SIG-M5 (cell line): ENCODE measurements at places on chromosomes 7 and 10.

DNA sequence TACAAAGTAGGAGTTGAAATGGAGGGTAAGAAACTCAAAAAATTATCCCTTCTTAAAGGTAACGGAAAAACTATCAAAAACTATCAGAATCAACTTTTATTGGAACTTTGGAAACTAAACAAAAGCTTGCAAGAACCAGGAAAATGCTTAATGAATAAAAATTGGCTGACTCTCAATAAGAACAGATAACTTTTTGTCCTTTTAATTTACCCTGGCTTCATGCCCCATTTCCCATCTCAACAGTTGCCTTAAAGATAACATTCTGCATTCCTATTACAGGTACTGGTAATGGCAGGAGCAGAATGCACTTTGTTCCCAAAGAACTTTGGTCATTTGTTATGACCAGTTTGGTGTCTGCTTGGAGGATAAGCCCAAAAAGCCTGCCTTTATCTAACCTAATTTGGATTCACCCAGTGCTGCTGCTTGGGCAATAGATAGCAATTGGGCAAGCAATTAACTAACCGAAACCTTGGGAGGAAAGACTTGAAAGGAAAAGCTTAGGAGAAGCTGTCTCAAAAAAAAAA is 17.8 kb downstream of the CH25H start:
- no peak for DNase-seq

DNA sequence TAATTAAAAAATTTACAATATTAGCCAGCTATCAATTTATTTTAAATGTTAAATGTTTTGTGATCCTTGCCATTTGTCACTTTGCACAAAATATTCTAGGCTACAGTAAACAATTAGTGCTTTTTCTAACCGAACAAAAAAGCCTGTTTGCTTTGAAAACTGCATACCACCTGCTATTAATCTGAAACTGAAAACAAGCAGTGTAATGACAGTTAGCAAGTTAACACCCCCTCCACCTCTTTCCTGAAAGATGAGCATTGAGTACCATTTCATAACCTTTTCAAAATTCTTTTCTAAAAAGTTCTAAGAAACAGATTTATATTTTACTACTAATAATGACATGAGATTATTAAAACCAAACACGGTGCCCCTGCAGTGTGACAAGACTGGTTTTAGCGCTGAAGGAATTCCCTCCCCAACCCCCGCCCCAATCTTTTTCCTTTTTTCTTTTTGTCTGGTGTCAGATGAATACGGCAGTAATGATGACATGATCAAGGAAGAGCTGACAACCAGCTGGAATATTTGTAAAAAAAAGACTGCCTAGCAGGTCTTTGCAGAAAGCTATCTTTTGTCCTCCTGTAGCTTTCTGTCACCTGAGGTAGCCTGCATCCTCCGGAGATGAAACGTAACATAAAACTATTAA is 175.6 kb downstream of the CHCHD3 start:
- DNase-seq, result no peak

DNA sequence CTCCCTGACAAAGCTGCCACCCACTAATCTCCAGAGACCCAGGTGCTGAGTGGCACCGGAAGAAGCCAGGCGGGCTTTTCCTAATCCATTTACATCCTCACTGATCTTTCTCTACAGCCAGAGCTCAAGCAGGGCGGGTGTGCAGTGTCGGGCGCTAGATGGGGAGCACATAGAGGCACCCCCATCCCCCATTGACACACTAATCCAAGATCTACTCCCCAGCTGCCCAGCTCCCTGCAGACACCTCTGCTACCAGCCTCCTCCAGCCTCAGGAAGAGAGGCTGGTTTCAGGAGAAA is 22.2 kb downstream of the FRMPD2 start:
- no peak for DNase-seq

GRCh38 chr7:69845721-69846495 is 247.6 kb downstream of the AUTS2 start:
- no peak for DNase-seq

GRCh38 chr7:106346678-106347217 is 62.0 kb upstream of the NAMPT start:
- peak; percentile 85 for DNase-seq

GRCh38 chr7:45446195-45446944 is 127.8 kb upstream of the ADCY1 start:
- DNase-seq, result no peak

DNA sequence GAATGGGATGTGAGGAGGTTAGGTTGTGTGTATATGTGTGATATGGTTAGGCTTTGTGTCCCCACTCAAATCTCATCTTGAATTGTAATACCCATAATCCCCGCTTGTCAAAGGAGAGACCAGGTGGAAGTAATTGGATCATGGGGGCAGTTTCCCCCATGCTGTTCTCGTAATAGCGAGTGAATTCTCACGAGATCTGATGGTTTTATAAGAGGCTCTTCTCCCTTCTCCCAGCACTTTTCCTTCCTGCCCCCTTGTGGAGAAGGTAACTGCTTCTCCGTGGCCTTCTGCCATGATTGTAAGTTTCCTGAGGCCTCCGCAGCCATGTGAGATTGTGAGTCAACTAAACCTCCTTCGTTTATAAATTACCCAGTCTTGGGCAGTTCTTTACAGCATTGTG is 47.3 kb downstream of the NPVF start:
- no peak for DNase-seq

DNA sequence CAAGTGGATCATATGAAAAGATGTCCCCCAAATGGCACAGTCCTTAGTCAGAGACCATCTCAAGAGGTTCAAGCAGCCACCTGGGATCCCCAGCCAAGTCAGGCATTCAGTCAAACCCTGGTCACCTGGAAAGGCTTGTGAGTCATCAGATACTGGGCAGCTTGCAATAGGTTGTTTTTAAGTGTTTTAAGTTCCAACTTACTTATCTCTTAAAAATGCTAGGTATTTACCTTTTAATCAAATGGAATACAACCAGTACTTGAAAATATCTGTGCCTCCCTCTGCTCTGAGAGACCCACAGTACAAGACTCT is 262.2 kb downstream of the WDR11 start:
- no peak for DNase-seq

GRCh38 chr10:24958721-24959381 is 6.4 kb upstream of the PRTFDC1 start:
- DNase-seq, result no peak

GRCh38 chr7:25777969-25778708 is 373.9 kb upstream of the NFE2L3 start:
- DNase-seq, result no peak

DNA sequence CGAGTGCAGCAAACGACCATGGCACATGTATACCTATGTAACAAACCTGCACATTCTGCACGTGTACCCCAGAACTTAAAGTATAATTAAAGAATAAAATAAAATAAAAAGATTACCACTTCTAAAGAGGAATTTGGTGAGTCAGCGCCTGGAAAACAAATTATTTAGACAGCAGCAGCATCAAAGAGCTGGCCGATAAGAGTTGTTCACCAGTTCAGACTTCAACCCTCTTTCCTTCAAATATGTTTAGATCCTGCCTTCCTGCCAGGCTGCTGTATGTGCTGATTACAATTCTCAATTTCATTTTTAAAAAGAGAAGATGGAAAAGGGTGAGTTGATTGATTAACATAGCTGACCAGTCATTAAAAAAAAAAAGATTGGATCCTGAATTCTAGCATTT is 672.0 kb upstream of the NRP1 start:
- no peak for DNase-seq

- no peak for DNase-seq
Observed at GRCh38 chr7:26696161-26696560, 168.2 kb downstream of the SKAP2 start.

DNA sequence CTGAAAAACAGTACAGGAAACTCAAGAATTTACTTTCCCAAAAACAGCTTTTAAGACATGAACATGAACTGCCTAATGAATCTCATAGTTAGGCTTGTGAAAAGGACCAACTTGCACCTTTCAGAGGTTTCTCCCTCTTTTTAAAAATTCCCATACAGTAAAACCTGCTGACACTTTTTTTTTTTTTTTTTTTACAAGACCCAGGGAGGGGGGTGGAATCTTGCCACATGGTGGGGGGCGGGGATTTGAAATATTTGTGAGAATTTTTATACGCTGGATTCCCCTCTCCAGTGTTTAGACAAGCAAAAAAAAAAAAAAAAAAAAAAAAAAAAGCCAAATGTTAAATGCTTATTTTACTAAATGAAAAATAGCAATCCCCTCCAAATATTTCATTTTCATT is 57.4 kb downstream of the HIBADH start:
- DNase-seq, result no peak

DNA sequence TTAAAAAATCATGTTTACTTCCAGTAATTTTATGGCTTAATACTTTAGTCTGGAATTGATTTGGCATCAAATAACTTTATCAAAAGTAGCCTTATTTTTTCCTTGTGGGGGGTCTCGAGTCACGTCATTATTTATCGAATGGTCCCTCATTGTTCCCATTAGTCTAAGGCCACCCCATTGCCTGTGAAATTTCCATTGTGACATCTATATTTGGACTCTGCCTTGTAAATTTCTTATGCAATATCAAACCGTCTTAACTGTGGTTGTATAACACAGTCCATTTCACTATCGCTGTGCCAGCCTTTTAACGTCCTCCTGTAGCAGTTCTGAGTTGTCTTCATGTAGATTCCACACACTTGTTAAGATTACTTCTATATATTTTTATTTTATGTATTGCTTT is 103.9 kb upstream of the RET start:
- DNase-seq, result peak; percentile 52

DNA sequence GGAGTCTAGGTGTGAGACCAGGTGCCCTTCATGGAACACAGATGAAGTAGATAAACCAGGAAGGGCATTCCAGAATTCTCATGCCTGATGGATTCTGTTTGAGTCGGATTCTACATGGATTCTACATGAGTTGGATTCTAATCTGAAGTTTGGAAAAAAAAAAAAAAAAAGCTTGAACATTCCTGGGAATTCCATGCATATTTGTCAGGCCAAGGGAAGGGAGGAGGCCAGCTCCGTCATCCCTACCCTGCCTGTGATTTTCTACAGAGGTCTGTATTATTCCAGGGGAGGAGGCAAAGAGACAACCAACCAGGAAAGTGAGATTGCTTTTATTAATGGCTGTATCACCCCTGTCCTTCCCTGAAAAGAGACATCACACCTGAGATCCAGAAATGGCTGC is 27.8 kb upstream of the EBLN1 start:
- no peak for DNase-seq

GRCh38 chr10:128714644-128715415 is 588.6 kb upstream of the MKI67 start:
- no peak for DNase-seq

GRCh38 chr7:25014756-25015155 is 34.8 kb upstream of the OSBPL3 start:
- no peak for DNase-seq

DNA sequence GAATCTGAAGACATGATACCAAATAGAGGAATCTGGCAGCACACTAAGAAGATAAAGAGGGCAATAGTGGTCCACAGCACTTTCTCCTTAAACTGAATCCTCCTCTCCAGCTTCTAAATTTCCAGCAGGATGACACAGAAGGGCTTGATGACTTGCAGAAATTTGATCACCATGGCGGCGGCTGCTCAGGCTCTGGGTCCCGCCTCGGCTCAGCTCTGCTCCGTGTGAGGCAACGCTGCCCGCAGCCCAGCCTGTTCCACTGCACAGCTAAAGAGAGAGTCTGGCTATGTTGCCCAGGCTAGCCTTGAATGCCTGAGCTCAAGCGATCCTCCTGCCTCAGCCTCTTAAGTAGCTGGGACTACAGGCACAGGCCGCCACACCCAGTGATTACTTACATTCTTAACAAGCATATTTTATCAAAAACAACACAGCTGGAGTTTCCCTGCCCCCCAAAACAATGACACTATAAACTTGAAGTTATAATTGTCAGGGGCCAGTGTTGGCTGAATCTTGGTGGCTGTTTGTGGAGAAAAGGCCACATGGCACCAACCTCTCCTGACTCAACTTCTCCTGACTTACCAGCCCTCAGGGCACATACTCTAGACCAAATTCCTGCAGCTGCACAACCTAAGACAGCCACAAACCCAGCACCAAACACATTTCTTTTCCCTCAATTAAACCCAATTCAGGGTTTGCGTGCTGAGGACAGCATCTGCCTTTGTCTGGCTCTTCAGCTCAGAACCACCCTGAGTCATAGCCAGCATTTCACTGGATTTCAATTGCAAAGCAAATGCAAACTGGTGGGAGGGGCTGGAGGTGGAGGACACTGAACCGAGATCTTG is 11.6 kb upstream of the TNPO3 start:
- DNase-seq, result no peak

DNA sequence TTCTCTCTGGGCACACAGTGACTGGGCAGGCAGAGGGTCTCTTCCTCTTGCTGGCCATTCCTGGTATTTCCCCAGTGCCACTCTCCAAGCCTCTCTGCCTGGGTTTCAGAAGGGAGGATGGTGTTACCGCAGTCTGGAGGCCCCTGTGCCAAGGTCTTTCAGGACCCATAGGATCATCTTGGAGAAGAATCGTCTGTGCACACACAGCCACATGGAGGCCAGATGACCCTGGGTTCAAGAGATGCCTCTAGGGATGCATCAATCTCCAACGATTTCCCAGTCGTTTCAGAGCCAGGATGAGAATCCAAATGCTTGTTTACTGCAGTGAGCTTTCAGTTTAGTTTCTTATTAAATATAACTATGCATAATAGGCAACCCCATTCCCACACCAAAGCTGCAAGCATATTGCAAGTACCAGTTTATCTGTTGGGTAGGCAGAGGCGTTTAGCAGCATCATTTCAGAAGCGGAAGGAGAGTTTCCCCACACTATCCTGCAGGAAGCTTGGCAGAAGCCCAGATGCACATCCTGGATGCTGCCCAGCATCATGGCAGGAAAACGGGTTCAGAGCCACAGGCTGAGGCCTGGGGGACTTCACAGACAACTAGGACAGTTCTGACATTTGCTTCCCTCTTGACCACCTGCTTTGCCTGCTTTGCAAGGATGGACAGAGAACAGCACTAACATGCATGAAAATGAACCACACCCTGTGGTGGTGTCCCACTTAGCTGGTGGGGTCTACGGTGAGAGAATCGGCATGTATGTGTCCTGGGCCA is 134.7 kb upstream of the FAM20C start:
- no peak for DNase-seq
